ENCODE measurements at places on chromosomes 16 and 17. TPM values are rescaled to one million over a fixed set of nuclear protein-coding genes. Genes with fewer than 3 reads are reported as not detected.

Gene TBX4
- not detected for total RNA-seq

DNA sequence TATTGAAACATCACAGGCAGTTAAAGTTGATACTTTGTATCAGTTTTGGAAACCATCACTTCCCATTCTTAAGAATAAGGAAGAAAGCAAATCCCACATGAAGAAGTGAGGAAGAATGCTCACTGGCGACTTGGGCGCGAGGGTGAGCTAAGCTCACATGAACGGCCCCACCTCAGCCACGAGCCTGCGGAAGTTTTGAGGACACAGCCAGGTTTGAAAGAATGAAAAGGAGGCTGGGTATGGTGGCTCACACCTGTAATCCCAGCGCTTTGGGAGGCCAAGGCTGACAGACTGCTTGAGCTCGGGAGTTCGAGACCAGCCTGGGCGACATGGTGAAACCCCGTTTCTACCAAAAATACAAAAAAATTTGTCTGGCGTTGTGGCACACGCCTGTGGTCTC is 110.3 kb upstream of the CHMP6 start:
- DNase-seq, result no peak
- no peak overlapping the region for H3K27ac ChIP-seq
- H3K27me3 ChIP-seq, result no peaks in the 10 kb centered on the region
- H3K4me1 ChIP-seq, result peaks cover 60% of the 10 kb centered on the region
- H3K36me3 ChIP-seq, result peaks cover 28% of the 10 kb centered on the region

DNA sequence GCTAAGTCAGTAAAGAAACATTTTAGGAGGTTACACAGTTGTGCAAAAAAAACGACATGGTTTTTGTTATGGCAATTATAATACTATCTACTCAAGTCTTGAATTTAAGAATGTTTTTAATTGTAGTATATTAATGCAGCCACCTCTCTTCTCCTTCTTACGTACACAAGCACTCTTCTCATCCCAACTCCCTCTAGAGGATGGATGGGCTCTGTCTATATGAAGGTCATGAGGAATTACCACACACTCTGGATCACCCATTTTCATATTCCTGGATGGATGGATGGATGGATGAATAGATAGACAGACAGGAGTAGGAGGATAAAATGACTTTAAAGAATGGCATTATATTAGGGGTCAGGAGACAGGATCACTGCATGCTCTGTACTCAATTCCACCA is 120.0 kb downstream of the PHKB start:
- no peak for DNase-seq
- peaks cover 31% of the 10 kb centered on the region for H3K4me1 ChIP-seq
- no peak overlapping the region for H3K27ac ChIP-seq
- H3K36me3 ChIP-seq, result peaks cover 3% of the 10 kb centered on the region
- no peaks in the 10 kb centered on the region for H3K27me3 ChIP-seq

Gene C17orf78
- not detected for total RNA-seq

DNA sequence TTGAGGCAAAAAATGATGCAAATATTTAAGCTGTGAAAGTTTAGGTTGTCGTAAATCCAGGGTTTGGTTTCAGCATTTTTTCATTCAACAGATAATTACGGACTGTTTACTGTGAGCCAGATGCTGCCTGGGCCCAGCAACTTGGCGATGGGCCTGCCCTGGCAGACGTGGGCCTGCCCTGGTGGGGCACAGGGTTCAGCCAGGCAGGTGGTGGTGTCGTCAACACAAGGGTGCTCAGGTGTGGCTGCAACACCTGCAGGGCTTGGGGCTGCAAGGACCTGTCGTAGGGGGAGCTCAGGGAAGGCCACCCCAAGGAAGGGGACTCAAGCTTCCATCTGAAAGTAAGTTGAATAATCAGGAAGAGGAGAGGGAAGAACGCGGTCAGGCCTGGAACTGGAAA is 15.1 kb downstream of the ZC3H18 start:
- no peak for DNase-seq
- H3K27me3 ChIP-seq, result no peaks in the 10 kb centered on the region
- peak overlapping the region; percentile 78 for H3K27ac ChIP-seq
- H3K4me1 ChIP-seq, result peaks cover 48% of the 10 kb centered on the region
- no peak overlapping the region for H3K4me3 ChIP-seq
- peaks cover 11% of the 10 kb centered on the region for H3K36me3 ChIP-seq

DNA sequence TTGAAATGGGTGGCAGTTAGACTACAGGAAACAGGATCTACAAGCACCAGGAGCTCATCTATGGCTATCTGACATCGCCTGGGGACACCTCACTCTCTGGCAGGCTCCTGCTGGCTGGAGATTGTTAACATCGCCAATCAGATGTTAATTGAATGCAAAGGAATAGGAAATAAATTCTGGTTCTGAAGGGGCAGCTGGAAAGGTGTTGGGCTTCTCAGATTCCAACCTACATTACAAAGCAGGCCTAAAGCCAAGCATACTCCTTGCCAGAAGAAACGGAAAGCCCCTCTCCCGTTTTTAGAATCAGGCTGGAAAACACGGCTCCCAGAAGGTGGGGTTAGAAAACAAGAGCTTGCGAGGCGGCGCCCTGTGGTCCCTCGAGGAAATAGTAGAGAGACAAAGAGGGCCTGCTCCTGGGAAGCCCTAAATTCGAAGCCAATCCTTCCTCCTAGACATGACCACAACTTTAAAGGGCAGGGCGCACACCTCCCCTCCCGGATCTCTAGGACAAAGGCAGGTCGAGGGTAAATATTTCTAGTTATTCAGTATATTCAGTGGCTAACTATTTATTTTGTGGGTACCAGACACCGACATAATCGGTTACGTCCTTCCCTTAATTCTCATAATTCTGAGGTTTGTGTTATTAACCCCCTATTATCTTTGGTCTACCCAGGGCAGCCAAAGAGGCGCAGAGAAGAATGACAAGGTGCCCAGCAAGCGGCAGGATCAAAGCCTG is 763 bp upstream of the TOM1L1 start:
- no peak for DNase-seq
- H3K4me3 ChIP-seq, result peak overlapping the region; percentile 62
- no peaks in the 10 kb centered on the region for H3K36me3 ChIP-seq
- H3K27ac ChIP-seq, result no peak overlapping the region
- no peaks in the 10 kb centered on the region for H3K4me1 ChIP-seq

GRCh38 chr16:84278968-84279367 is 15.7 kb upstream of the WFDC1 start:
- H3K27ac ChIP-seq, result no peak overlapping the region
- no peak overlapping the region for H3K4me3 ChIP-seq
- DNase-seq, result no peak
- H3K36me3 ChIP-seq, result no peaks in the 10 kb centered on the region
- H3K27me3 ChIP-seq, result peaks cover 8% of the 10 kb centered on the region

GRCh38 chr17:47200325-47200664 is 8.9 kb upstream of the MYL4 start:
- H3K4me3 ChIP-seq, result no peak overlapping the region
- no peaks in the 10 kb centered on the region for H3K36me3 ChIP-seq
- no peaks in the 10 kb centered on the region for H3K27me3 ChIP-seq
- H3K27ac ChIP-seq, result peak overlapping the region; percentile 39

DNA sequence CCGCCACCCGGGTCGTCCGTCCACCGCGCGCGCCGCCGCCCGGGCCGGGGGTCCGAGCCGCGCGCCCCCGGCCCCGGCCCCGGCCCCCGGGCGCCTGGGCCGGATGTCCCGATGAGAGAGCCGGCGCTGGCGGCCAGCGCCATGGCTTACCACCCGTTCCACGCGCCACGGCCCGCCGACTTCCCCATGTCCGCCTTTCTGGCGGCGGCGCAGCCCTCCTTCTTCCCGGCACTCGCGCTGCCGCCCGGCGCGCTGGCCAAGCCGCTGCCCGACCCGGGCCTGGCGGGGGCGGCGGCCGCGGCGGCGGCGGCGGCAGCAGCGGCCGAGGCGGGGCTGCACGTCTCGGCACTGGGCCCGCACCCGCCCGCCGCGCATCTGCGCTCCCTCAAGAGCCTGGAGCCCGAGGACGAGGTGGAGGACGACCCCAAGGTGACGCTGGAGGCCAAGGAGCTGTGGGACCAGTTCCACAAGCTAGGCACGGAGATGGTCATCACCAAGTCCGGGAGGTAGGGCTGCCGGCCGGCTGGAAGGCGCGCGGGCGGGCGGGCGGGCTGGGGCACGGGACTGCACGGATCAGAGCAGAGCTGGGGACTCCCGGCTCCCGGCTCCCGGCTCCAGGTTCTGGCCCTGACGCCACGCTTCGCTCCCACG is 548 bp downstream of the TBX2 start:
- peaks cover 41% of the 10 kb centered on the region for H3K4me1 ChIP-seq
- peak overlapping the region; percentile 86 for H3K4me3 ChIP-seq

GRCh38 chr16:19703172-19703889 is 14.7 kb downstream of the KNOP1 start:
- DNase-seq, result no peak
- H3K4me1 ChIP-seq, result peaks cover 31% of the 10 kb centered on the region
- H3K36me3 ChIP-seq, result peaks cover 10% of the 10 kb centered on the region
- peak overlapping the region; percentile 31 for H3K27ac ChIP-seq
- no peaks in the 10 kb centered on the region for H3K27me3 ChIP-seq
- no peak overlapping the region for H3K4me3 ChIP-seq

- H3K27ac ChIP-seq, result peak overlapping the region; percentile 91
- H3K36me3 ChIP-seq, result no peaks in the 10 kb centered on the region
- peak; percentile 56 for DNase-seq
- H3K27me3 ChIP-seq, result no peaks in the 10 kb centered on the region
- H3K4me1 ChIP-seq, result peaks cover 51% of the 10 kb centered on the region
Observed at GRCh38 chr17:74759243-74759801, 10.9 kb downstream of the NHERF1 start.

DNA sequence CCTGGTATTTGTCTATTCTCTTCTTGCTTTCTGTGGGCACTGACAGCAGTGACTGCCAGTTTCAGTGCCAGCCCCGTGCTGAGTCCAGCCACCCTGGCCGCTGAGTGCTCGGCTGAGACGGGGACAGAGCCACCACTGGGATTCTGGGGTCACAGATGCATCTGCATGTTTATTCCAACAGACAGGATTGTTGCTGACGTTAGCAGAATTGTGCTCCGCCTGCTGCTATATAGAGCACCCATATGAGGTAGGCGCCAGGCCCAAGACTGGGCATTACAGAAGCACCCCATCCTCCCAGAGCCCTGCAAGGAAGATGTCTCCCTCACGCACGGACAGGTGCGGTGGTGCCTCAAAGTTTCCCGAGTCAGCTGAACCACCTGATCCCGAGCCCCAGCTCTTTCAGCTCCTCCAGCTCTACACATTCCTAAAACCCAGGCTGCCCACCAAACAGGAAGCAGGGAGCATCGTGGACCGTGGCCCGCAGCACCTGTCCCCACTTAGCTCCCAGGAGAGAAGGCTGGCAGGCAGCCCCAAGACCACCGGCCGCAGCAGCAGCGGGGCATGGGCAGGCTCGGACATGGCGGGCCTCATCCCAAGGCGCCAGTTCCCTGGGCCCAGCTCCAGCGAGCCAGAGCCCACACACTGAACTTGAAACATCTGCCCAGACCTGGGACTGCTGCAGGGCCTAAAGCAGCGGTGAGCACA is 44.9 kb upstream of the RASD1 start:
- no peak overlapping the region for H3K27ac ChIP-seq
- no peak overlapping the region for H3K4me3 ChIP-seq
- no peaks in the 10 kb centered on the region for H3K4me1 ChIP-seq

GRCh38 chr16:56728027-56728426 is 1.9 kb upstream of the NUP93 start:
- H3K27me3 ChIP-seq, result no peaks in the 10 kb centered on the region
- H3K36me3 ChIP-seq, result peaks cover 3% of the 10 kb centered on the region

Gene ZSCAN10
- total RNA-seq, result 0.48 TPM

- H3K27ac ChIP-seq, result peak overlapping the region; percentile 98
- H3K4me3 ChIP-seq, result peak overlapping the region; percentile 5
- no peaks in the 10 kb centered on the region for H3K27me3 ChIP-seq
- H3K4me1 ChIP-seq, result peaks cover 80% of the 10 kb centered on the region
Observed at GRCh38 chr16:23874613-23875294, 39.0 kb downstream of the PRKCB start.

Gene HAP1
- total RNA-seq, result 0.17 TPM

Gene ZNF624
- total RNA-seq, result 6.9 TPM

All from activated T-cell treated with anti-CD3 and anti-CD28 coated beads, Interleukin-2, amount 50 U/mL, for 72 hours (primary cell).